Kidney capillary endothelial cell (primary cell): ENCODE measurements at places on chromosomes 7 and 10.
A peak's percentile ranks its signal among the peaks of the same experiment; 100 is the strongest.

- DNase-seq = no peak
These were observed 51.3 kb upstream of the GSDME start for GRCh38 chr7:24808518-24808917.

DNA sequence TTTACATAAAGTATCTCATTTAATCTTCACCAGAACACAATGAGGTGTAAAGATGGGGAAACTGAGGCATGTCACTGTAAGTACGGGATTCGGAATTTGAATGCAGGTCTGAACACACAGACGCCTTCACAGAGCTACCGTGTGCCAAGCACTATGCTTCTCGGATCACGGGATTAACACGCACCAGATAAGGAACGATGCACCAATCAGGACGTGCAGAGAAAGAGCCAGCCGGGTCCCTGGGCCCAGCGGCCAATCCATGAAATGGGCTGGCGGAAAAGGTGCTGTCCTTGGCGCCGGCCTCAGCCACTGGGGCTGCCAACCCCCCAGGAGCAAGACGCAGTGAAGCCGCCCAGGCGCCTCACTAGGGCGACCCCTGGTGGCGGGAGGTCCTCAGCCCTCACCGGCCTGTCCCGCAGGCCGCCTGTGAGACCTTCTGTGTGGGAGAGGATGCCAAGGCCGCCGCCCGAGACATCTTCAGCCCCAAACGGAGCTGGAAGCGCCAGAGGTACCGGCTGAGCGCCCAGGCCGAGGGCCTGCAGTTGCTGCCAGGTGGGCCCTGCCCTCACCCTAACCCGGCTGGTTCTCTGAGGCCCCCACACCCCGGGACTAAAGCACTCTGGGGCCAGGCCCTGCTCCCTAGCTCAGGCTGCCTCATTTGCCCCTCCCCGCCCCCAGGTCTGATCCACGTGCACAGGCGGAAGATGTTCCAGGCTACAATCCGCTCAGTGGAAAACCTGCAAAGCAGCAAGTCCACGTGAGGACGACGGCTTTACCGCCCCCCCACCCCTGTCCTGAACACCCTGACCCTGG, 15.6 kb downstream of the ATG9B start:
- DNase-seq = peak; percentile 70

- no peak for DNase-seq
These were observed 98.1 kb upstream of the STK17A start for GRCh38 chr7:43484678-43485395.

- DNase-seq = no peak
These were observed 313.4 kb upstream of the SEMA3C start for GRCh38 chr7:81232084-81232799.

GRCh38 chr10:104308439-104308903, 29.8 kb downstream of the ITPRIP start:
- no peak for DNase-seq

DNA sequence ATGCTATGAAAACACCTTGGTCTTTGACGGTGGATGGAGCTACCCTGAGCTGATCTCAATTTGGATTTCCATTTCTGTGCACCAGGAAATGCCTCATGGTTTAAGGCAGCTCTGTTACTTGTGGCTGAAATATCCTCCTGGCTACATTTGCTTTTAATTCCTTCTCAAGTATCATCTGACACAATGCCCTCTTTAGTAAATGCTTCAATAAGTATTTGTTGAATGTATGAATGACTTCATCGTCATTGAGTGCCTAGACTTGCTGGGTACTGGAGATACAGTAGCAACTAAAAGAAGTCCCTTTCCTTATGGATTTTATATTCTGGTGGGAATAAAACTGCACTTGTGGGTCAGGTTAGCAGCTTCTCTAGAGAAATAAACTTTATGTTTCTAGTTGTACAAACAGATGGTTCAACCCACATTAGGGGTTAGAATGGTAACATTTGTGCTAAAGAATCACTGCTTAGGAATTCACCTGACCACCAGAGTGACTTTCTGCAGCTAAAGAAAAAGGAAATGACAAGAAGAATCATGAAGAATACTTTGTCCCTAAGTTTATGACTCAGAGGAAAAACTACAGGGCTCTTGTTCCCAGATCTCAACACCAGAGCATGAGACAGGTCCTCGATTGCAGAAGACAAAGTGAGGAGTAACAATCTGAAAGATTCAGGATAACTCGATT, 21.8 kb upstream of the SMNDC1 start:
- peak; percentile 90 for DNase-seq

DNA sequence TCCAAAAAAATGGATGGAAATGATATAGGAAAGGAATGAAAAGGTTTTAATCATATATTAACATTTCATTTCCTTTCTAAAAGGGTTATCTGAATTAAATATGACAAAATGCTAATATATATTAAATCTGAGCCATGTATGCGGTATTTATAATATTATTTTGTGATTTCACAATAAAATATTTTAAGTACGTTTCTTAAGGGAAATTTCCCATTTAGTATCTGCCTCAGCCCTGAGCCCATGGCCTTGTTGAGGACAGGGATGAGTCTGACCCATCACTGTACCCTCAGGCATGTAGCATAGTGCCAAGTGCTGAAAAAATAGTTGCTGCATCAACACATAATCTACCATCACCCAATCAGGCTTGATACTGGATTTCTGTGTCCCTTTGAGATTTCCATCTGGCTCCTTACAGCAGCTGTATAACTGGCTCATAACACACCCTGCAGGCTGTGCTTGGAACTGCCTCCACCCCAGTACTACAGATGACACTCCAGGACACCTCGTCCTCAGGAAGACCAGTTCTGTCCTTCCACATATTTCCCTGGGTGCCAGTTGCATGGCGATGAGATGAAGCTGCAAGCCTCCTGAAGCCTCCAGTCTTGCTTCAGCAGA, 59.4 kb upstream of the ASAH2 start:
- DNase-seq = no peak

GRCh38 chr10:68032113-68032512, 43.0 kb downstream of the HERC4 start:
- no peak for DNase-seq

DNA sequence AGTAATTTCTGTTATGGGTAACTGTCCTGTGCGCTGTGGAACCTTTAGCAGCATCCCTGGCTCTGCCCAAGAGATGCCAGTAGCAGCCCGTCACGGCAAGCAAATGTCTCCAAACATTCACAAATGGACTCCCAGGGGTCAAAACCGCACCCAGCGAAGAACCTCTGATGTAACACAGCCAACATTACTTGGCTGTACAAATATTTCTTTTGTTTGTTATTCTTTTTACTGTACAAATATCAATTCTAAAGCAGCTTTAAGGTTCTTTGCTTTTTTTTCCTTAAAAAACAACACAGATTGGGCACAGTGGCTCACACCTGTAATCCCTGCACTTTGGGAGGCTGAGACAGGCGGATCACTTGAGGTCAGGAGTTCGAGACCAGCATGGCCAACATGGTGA, 182.5 kb downstream of the KMT2E start:
- DNase-seq = no peak

- DNase-seq = no peak
These were observed 41.6 kb downstream of the CDC123 start for GRCh38 chr10:12237265-12238220.

- DNase-seq = no peak
These were observed 23.3 kb downstream of the KMT2E start for GRCh38 chr7:105037319-105037718.

DNA sequence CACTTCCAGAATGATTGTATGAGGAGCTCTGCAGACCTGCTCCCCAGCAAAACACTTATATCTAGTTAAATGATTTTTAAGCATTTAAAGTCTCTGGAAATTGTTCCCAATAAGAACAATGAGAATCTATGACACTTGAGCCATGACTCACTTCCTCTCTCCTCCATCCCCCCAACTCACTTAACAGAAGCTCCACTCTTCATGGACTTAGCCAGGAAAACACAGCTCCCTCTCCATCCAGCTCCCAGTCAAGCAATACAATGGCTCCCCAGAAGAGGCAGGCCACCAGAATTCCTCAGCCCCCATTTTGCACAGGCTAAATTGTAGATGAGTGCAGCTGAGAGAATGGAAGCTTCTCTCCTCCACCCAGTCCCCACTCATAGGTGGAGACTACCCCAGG, 27.0 kb downstream of the AOC1 start:
- peak; percentile 80 for DNase-seq

- no peak for DNase-seq
These were observed 333.3 kb upstream of the SEMA3D start for GRCh38 chr7:85520175-85520574.

DNA sequence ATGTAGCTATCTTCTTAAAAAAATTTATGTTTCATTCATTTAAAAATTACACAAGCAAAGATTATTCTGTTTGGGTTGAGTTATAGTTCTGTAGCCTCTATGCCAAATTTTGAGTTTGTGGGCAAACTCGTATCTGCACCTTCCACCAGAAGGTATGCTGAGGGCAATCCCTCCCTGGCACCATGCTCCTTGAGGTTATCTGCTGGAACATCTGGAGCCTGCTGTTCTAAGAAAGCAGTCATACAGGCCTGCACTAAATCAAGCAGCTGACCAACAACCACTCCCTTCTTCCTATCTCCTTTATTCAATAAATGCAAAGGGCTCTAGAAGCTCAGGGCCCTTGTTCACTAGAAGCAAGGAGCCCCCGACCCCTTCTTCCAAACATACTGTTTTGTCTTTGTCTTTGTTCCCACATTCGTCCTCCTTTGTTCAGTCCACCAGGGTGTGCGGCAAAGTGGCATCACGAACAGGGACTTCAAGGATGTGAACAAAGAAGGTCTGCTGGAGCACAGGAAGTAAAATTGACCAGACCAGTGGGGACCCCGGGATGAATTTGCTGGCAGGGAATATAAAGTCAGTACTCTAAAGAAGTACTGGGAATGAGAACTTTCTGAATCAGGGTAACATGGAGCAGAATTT, 36.4 kb downstream of the OR13A1 start:
- DNase-seq = no peak

- no peak for DNase-seq
These were observed 33.8 kb downstream of the FAM53B start for GRCh38 chr10:124710266-124710881.

DNA sequence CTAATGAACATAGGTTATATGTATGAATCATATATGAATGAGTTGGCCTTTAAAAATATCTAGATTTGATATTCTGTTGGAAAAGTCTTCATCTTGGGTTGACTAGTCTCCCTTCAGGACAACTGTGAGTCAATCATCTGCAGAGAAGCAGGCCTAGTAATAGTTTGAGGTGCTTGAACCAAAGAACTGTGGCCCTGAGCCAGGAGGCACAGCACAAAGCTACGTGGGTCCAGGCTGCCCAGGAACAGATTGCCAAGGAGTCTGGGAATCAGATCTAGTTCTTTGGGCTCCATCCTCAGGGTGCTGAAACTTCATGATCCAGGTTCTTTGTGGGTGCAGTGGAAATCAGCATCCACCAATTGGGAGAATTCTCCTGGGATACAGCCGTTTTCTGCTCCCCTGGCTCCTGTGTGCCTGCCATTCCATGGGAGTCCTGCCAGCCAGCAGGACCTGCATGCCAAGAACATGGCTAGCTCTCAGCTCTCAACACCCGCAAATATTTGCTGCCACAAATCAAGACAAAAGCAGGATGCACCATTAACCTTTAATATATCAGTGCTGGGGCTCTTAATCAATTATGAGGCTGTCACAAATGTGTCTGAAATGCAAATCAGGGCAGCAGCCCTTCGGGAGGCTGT, 709.0 kb downstream of the GRID1 start:
- no peak for DNase-seq

GRCh38 chr10:15842556-15843169, 17.6 kb downstream of the MINDY3 start:
- no peak for DNase-seq

DNA sequence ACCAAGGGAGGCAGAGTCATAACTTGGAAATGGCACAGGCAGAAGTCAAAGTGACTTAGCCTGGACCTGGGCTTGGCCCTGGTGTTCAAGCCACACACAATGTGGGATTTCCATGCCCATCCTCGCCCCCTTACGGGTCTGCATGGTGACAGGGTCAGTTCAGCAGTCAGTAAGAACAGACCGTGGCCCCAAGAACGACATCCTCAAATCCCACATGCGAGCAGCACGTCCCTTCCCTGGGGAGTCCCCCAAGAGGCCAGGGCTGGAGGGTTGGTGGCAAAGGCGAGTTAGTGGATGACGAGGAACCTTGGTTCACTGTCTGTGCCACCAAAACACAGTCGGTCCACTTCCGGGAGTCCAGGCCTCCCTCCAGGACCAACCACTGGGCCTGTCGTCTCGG, 93.3 kb upstream of the MGMT start:
- DNase-seq = no peak

DNA sequence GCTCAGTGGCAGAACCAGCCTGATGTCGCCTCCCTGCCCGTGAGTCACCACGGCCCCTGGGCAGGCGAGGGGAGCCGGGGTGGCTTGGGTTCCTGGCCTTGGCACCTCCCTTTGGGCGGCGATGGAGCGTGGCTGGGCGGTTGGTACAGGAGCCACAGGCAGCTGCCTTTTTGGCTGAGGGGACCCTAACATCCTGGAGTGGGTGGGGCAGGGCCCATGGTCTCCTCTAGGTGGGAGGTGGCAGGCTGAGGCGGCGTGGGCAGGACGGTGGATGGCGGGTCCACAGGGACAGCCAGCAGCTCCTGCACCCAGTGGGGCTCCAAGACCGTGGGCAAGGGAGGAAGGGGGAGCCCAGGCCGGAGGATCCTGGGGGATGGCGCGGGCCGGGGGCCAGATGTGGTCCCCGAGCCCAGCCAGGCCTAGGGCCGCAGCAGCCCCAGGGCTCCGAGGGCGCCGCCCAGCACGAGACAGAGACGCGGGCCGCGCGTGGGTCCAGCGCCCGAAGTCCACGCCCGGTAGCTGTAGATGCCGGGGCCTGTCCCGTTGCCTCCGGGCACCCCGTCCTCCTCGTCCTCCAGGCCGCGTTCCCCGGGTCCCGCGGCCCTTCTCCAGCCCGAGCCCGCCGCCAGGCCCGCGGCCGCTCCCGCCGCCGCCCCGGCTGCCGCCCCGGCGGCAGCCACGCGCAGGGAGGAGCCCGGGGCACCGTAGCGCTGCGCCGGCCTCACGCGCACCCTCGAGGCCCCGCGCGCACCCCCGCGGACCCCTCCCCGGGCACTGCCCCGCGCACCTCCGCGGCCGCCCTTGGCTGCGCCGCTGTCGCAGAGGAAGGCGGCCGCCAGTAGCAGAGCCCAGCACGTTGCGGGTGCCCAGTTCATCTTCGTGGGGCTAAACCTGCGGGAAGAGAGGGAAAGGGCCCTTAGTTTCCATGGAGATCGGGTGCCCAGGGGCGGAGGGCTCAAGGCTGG, 1.3 kb downstream of the SPRN start:
- no peak for DNase-seq

- peak; percentile 65 for DNase-seq
These were observed 33.7 kb downstream of the NRBF2 start for GRCh38 chr10:63166742-63167258.

DNA sequence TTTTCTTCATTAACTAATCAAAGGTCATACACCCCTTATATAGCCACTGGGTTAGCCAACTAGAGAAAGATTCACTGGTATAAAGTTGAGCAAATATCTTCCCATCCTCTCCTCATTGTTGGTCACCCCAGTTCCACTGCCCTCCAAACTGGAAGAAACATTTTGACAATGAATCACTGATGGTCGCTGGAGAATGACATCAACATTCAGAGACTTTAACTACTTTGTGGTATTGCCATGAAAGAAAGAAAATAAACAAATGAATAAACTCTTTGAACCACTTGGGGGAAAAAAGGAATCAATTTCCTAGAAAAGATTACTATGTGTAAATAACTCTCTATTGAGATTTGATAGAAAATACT, 23.4 kb downstream of the HYCC1 start:
- no peak for DNase-seq
